Renal pelvis (tissue), 12 donors: ENCODE measurements at places on chromosomes 11 and 22. TPM values are rescaled to one million over a fixed set of nuclear protein-coding genes. Genes with fewer than 3 reads are reported as not detected.

DSCAML1 gene
- polyA plus RNA-seq, result 2.9 TPM

TMEM191C gene
- 1.8 TPM for polyA plus RNA-seq

FDXACB1 gene
- polyA plus RNA-seq, result 5.8 TPM

CALCB gene
- 3.6 TPM for polyA plus RNA-seq

- DNase-seq, result no peak
Measured at GRCh38 chr22:24026733-24027132, 15.6 kb downstream of the CABIN1 start.

DNA sequence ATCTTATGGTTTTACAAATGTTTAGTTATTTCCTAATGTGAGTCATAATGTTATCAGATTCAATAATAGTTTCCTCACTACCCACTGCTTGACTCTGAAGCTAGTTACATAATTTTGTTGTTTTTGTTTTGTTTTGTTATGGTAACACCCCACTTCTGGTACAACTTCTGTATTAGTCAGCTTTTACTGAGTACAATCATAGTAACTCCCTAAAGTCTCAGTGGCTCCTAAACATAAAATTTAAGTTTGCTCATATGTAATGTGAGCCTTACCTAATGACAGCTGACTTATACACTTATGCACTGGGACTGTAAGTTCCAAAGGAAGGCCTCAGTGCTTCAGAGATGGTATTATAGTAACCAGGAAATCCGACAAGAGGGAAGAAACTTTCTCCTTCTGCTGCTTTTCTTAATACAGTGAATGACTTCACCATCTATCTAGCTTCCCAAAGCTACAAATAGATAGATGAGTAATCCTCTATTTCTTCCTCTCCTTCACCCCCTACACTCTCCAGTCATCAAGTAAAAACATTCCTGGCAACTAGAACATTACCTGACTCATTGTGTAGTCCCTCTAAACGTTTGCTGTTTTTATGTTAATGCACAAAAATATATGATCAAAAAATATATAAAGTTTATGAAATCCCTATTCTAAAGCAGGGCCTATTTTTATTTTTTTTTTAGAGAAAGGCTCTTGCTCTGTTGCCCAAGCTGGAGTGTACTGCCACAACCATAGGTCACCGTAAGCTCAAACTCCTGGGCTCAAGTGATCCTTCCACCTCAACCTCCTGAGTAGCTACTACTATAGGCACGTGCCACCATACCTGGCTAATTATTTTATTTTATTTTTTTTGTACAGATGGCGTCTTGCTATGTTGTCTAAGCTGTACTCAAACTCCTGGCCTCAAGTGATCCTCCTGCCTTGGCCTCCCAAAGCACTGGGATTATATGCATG, 563.0 kb downstream of the SOX6 start:
- DNase-seq, result no peak

PSMA1 gene
- 165 TPM for polyA plus RNA-seq

DNA sequence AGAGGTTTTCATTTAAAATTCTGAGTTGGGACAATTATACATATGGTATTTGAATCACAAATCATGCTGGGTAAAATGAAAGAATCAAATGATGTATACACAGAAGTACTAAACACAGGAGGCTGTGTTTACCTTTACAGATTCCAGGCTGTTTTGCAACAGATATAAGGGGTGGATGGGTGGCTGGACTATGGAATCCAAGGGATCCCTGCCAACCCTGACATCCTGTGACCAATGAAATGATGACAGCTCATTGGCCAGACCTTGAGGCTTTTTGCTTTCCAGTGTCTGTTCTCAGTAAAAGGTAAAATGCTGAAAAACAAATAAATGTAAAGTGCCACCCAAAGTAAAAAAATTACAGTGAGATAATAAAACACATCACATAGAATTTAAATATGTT, 3.3 kb upstream of the DDI1 start:
- DNase-seq, result no peak

DNA sequence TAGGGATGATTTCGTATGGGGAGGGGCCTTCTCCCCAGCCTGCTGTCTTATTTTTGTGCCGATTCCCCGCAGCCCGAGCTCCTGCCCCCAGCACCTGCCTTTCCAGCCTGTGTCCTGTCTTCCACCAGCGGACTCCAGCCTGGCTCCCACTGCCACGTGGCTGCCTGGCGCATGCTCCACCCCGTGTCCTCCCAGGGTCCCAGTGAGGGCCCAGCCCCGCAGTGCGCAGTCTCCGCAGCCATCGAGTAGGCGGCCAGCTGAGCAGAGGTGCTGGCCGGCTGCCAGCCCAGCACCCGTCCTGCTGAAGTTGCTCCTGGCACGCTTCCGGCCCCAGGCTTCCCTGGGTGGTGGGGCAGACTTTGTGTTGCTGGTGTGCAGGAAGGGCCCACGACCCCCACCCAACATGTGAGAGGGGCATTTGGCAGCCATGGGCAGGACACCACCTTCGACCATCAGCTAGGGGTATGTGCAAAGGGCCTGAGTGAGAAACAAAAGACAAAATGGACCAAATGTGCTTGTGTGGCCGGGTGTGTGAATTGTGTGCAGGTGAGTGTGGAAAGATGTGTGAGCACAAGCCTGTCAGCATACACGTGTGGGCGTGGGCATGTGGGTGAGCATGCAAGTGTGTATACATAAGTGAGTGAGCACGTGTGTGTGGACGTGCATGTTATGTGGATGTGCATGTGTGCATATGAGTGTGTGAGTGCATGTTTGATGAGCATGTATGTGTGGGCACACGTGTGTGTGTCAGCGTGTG, 55.9 kb downstream of the RTN4R start:
- DNase-seq, result no peak

PATE2 gene
- not detected for polyA plus RNA-seq
